ENCODE measurements at places on chromosomes 3 and 15.

DNA sequence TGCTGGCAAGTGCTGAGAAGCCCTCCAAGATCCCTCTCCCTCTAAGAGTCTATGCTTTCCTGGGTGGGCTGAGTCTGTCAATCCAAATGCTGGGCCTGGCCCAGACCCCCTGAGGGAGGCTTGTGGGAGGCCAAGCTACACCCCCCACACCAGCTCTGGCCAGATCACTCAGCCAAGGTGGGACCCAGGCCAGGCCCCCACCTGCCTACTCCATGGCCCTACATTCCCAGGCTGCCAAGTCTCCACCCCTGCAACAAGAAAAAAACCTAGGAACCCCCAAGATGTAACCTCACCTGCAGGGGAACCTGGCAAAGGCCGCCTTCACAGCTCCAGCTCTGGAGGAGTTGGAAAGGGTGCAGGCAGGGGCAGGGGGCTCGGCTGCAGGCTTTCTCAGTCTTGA, 109.1 kb downstream of the CHSY1 start:
- no peak for DNase-seq

GRCh38 chr3:104961851-104962250, 404.9 kb upstream of the ALCAM start:
- no peak for DNase-seq

DNA sequence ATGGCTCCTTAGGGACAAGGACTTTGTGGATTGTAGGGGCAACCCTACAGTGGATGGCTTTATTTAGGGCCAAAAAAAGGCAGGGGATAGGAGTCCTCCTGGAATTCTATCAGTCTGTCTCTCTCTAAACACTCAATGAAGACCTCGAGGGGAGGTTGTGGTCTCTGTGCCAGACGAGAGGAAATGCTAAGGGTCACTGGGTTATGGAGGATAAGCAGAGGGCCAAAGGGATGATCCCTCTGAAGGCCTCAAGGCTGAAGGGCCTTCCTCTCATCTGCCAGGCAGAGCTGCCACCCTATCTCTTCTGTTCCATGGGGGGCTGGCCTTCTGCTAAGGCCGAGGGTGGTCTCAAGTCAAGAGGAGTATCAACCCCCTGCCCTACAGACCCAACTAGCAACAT, 27.0 kb downstream of the PLXNB1 start:
- no peak for DNase-seq

DNA sequence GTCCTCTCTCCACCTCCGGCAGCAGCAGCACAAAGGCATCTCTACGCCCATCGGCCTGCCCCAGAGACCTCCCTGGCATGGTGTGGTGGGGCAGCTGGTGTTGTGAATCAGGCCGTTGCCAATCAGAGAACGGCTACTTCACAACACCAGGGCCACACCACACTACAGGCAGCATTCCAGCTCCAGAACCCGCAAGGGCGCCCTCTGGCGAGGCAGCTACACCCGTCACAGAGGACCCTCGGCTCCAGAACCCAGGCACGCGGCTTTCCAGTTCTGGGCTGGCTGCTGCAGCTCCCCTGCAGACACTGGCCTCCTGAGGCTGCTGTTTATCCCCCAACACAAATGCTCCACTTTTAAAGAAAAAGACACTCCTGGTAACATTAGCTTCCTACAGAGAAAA, 127.5 kb upstream of the TOPAZ1 start:
- DNase-seq, result peak; percentile 46

- no peak for DNase-seq
These were observed 408.2 kb upstream of the THBS1 start for GRCh38 chr15:39172380-39173281.

DNA sequence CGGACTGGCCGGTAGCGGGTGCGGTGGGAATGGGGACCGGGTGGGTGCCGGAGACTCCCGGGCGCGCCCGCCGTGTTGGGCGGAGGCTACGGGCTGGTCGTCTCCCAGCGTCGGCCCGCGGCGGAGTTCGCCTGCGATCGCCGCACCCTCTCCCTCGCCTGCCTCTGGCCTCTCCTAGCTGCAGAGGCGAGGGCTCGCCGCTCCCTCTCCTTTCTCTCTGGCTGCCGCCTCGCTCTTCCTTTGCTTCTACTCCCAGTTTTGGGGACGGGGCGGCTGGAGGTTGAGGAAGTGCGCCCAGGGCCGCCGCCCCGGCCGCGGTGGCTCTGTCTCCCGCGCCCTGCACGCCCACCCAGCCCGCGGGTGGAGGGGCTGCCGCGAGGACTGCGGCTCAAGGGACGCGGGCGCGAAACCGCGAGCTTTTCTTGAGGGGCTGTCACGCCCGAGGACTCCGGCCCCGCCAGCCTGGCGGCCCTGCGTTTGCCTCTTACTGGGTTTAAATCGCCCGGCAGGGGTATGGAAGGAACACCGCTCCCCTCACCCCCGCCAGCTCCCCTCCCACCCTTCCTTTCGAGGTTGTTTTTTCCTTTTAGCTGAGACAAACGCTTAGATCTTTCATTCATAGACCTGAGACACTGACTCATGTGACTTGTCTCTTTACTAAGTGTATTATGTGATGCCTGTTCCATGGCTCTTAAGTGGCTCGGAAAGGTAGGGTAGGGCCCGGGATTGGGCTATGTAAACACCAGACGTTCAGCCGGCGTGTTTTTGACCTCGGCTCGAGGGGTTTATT, 654 bp downstream of the PIK3CA start:
- DNase-seq, result peak; percentile 51

DNA sequence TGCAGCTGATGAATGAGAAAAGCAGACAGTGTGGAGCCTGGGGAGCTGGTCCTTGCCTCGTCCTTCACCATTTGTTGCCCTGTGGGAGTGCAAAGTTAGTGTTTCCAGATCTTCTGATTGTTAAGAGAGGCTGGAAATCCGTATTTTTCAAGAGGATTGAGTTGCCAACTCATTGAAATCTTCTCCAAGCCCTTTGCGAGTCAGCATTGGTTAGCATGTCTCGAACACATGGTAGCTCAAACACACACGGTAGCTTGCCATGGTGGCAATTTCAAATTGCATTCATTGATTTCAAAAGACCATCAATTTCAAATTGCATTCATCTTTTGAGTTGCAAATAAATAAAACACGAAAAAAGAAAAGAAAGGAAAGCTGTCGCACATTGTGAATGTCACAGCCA, 70.7 kb downstream of the SLCO3A1 start:
- no peak for DNase-seq

DNA sequence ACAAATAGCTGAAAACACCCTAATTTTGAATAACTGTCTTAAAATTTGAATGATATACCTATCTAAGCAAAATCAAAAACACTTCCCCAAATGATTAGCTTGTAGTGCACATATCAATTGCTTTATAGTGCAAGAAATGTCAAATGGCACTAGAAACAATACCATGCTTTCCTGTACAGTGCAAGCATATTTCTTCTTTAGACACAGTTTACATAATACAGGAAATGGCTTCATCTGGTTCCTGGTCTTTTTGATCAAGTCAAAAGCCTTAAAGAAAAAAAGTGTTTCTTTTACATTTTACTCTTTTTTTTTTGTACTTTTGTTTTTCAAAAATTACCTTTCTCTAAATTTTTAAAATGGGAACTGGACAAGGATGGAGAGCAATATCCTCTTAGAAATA, 352.1 kb downstream of the MECOM start:
- no peak for DNase-seq

DNA sequence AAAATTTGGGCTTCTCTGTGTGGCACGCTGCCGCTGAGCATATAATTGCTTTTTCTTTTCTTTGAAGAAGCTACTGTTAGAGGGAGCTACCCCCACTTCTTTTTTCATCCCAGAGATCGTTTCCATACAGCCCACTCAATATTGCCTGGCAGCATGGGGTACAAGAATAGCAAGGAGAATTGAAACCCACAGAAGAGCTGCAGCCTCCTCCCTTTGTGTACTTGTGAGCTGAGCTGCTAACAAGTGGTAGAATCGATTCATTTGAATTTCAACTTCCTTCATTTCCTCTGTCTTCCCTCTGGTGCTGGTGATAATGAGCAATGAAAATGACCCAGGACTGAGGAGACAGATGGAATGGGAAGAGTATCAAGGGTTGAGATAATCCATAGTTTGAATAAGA, 64.9 kb downstream of the LRRC3B start:
- no peak for DNase-seq

GRCh38 chr3:119779731-119780383, 2.0 kb upstream of the NR1I2 start:
- DNase-seq, result no peak

- no peak for DNase-seq
These were observed 350.2 kb upstream of the POU1F1 start for GRCh38 chr3:87626546-87626945.

All from suppressor macrophage treated with lipopolysaccharide for 4 hours (primary cell).